ENCODE measurements at places on chromosomes 6 and 20.

DNA sequence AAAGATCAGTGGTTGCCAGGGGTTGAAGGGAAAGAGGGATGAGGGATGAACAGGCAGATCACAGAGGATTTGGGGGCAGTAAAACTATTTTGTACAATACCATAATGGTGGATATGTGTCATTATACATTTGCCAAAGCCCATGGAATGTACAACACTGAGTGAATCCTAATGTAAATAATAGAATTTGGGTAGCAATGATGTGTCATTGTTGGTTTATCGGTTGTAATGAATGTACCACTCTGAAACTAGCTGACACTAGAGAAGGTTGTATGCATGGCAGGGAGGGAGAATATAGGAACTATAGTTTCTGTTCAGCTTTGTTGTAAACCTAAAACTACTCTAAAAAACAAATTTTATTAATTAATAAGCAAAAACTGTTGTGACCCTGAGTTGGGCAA lies 17.8 kb upstream of the ASF1A start:
- peak; percentile 88 for DNase-seq

- DNase-seq, result peak; percentile 78
These were observed 8.0 kb downstream of the MYLIP start for GRCh38 chr6:16136621-16137450.

GRCh38 chr6:136701045-136701444 lies 91.2 kb downstream of the MAP3K5 start:
- DNase-seq, result no peak

- no peak for DNase-seq
These were observed 27.3 kb downstream of the MAPK14 start for GRCh38 chr6:36054956-36055355.

GRCh38 chr6:98942263-98942803 lies 5.4 kb downstream of the FBXL4 start:
- DNase-seq, result no peak

- DNase-seq, result no peak
These were observed 22.0 kb upstream of the MAS1L start for GRCh38 chr6:29509711-29510110.

DNA sequence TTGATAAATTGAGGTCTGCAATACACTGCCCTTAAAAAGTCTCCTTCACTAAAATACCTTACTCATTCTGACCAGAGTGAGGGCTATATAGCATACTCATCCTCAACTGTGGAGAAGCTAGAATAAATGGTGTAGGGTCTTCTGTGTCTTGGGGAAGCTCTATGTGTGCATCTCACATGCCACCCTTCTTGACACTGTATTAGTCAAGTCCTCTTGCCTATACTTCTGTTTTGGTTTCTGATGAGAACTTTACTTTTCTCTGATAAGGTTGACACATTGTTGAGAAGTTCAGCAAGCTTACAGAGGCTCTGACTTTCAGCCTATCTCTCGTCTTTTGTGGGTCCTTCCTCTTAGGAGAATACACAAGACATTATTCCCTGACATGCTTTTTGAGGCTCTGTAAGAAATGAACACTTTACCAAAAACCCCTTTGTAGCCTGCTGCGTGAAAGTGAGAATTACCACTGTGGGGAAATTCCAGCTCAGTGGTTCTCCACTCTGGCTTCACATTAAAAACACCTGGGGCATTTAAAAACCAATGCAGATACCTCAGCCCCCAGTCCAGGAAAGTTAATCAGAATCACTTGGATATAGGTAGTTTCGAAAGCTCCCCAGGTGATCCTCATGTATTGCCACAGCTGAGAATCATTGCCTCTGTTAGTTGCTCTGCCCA lies 372.1 kb upstream of the HS3ST5 start:
- no peak for DNase-seq

DNA sequence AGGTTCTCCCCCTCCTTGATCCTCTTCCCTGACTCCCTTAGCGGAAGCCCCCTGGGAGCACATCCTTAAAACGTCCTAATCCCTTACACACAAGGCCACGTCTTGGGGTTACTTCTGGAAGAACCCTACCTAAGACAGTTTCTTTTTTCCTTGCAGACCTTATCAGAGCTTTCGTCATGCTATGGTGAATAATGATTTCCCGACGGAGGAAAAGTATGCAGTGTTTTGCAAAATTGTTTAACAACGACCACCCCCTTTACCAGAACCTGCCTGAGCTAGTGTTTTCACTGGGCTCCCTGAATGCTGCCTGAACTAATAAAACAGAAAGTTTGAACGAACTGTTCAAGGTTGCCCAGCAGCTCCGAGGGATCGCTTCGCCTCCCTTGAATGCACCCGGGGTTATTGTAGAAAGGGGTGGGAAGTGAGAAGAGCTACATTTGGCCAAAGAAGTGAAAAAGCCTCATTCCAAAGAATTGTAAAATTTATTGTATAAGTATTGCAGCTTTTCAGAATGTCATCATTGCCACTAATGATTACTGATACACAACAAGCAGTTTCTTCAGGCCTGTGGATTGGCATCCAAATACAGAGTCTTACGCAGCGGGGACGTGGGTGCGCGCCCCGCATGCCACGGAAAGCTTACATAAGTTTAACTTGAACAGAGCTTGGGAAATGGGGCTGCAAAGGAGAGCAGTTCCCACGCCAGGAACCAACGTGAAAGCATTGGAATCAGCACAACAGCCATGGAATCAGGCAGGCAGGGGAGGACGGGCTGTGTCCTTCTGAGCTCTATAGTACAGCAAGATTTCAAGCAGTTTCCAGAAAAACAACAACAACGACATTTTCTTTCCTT lies 27.9 kb upstream of the ZBP1 start:
- no peak for DNase-seq

- no peak for DNase-seq
These were observed 63.7 kb downstream of the PRR18 start for GRCh38 chr6:166244353-166245045.

DNA sequence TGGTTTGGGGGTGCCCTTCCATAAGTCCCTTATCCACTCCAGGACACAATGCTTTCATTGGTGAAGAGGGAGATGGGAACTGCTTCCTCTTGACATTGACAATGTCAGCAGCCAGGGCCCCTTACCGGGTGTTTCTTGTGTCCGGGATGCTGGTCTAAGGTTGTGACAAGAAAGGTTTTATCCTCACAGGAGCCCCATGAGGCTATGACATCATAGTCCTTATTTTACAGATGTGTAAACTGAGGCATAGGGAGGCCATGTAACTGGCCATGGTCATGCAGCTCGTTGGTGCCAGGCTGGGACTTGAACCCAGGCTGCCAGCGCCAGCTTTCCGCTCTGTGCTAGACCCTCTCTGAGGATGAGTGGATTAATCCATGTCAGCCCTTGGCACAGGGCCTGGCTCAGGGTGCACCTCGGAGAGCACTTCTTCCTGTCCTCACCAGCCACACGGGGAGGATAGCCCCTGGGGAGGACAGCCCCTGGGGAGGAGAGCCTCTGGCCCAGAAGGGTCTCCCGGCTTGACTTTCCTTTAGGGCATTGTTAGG lies 157.3 kb downstream of the SYCP2 start:
- no peak for DNase-seq

DNA sequence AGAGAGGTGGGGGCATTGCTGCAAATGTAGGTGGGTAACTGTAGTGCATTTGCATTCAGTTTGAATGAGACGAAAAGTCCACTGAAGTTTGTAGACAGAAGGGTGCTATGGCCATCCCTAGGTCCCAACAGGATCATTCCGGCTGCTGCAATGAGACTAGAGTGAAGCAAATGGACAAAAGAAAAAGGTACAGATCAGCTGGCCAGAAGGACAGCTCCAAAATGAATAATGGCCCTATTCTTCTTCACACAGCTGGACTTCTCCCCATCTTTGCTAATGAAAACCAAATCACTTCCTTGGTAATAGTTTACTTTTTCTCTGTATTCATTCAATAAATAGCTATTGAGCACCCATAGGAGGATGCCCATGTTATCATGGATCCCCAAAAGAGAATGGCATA lies 56.4 kb upstream of the TPD52L1 start:
- no peak for DNase-seq

GRCh38 chr6:45712786-45713185 lies 302.9 kb downstream of the CLIC5 start:
- peak; percentile 48 for DNase-seq

- DNase-seq, result no peak
These were observed 161.5 kb upstream of the THBS2 start for GRCh38 chr6:169415179-169415578.

- no peak for DNase-seq
These were observed 59.2 kb upstream of the THBS2 start for GRCh38 chr6:169312658-169313346.

DNA sequence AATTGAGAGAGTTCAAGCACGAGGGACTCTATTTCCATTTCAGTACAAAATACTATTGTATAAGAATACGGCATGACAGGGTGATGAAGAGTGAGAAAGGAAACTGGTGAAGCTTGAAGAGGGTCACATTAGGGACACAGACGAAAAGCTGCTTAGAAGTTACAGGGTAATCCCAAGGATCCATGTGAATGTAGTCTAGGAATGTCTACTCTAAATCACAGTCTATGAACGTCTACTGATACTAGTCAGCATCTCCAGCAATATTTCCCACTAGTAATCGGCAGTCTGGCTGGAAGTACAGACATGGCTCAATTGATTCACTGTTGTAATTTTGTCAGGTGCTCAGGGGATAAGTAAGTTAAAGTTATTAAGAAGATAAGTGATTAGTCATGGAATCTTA lies 156.4 kb downstream of the ASCC3 start:
- DNase-seq, result peak; percentile 18

DNA sequence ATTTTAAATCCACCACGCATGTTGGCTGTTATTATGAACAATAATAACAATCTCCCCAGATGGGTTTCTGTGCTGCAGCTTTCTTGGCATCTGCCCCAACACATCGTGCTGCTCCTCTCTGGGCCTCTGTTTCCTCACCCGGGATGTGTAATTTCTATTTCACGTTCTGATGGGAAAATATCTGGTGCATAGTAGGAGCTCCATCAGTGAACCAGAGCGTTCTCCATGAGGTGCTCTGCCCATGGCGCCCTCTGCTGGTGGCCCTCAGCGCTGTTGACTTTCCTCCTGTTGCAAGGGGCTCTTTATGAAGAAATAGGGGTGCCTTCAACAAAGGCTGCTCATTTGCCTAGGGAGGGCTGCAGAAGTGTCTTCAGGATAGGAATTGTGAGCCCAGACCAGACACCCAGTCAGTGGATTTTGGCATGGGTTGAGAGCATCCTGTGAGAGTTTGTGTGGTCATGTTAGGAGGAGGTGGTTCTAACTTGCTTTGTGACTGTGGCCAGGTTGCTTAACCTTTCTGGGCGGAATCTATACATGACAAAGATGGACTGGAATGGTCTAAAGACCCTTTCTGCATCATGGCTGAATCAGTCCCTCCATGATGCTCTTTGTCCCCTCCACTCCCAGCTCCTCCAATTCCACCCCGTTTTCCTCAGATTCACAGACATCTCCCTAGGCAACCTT lies 8.1 kb downstream of the SCRT2 start:
- DNase-seq, result peak; percentile 21

DNA sequence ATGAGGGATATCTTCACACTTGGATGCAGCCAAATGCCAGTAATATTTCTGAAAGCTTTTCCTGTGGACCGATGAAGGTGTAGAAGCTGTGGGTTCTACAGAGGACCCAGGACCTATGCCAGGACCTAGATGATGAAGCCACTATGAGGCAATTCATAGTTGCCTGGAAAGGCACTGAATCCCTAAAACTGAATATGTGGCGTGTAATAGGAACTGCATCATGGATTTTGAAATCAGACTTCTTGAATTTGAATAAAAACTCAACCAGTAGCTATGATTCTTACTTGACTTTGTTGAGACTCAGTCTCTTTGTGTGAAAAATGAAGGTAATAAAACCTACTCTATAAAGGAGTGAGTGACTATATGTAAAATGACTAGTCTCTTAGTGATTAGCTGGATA lies 89.9 kb upstream of the SGK1 start:
- DNase-seq, result no peak

DNA sequence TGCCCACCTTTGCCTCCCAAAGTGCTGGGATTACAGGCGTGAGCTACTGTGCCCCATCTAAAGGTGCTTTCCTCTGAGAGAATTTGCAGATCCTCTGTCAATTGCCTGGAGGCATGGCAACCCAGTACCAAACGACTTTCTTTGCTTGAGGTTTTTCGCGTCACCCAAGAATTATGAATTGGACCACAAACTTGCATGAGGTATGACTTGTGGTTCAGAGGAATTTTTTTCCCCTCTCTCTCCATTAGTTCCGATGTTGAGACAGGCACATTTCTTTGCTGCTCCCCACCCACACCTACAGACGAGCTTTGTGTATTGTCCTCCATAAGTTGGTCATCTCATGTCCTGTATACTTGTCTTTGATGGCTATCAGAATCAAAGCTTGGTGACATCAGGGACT lies 11.8 kb upstream of the SCAF8 start:
- peak; percentile 58 for DNase-seq

GRCh38 chr6:69758214-69758613 lies 38.6 kb downstream of the LMBRD1 start:
- no peak for DNase-seq

DNA sequence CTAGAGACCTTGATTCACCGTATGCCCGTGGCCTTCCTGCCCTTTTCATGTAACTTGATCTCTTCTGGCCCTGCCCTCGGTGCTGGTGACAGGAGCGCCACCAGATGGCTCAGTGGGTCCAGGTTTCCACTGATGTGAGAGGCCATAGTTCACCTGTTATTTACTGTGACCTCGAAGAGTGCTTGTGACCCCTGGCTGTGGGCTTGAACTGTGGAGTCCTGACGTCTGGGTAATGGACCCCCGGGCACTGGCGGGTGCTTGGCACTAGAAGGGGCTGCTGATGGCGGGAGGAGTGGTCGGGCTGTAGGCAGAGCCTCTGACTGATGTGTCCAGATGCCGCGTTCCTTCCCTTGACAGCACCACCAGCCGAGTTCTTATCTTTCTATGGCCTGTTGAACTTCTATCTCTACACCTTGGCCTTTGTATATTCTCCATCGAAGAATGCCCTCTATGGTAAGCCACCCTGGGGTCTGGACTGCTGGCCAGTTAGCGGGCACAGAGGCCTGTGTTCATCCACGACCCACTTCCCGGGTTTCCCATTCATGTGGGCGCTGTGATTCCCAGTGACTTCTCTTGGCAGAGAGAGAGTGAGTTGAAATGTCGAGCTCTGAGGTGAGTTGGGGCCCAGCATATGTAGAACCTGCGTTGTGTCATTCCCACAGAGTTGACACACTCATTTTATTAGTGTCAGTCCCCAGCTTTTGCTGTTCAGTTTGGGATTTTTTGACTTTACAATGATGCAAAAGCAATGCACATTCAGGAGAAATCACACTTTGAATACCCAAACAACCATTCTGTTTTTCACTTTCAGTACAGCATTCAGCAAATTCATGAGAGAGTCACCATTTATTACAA lies 14.9 kb downstream of the DYNLT1 start:
- no peak for DNase-seq

- no peak for DNase-seq
These were observed 7.8 kb downstream of the MBOAT1 start for GRCh38 chr6:20204512-20204894.

- no peak for DNase-seq
These were observed 19.9 kb downstream of the TPX2 start for GRCh38 chr20:31758991-31759390.

- no peak for DNase-seq
These were observed 297.3 kb upstream of the JAG1 start for GRCh38 chr20:10971096-10971495.

- DNase-seq, result no peak
These were observed 51.4 kb downstream of the SRC start for GRCh38 chr20:37397076-37397953.

Measured in fibroblast of skin of back (primary cell).